ENCODE measurements at places on chromosomes 12 and 14.

- no peak for DNase-seq
Observed at GRCh38 chr12:12915656-12916055, 24.3 kb downstream of the GPRC5A start.

DNA sequence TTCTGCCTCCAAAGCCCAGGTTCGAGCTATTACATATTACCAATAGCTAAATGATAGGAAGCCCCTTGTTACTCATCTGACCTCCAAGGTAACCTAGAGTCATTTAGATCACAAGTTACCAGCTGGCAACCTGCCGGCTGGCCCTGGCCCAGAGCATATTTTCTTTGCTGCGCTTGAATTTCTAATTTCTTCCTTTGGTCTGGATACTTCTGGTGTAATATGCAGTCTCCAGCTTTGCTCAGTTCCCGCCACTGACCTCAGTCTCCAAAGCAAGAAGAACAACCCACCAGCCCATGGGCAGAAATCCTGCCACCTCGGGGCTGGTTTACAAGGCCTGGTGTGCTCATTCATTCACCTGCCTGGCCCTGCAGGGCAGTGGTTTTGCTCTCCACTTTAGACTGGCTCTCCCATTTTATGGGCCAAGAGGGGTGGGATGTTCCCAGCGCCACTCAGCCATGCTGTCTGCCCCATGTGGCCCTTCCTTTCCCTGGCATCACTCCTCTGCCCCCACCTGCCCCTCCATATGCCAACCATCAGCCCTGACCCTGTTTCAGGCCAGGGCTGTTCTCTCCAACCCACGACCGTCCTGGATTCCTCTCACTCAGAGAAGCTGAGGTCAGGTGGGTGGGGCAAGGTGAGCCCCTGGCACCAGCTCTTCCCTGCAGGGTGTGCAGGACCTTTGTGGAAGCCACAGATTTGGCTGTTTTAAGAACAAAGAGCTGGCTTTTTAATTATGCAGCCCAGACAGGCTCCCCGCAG is 76.0 kb downstream of the PRIMA1 start:
- DNase-seq, result no peak

GRCh38 chr14:83874662-83875061 is 1655.3 kb upstream of the FLRT2 start:
- no peak for DNase-seq

DNA sequence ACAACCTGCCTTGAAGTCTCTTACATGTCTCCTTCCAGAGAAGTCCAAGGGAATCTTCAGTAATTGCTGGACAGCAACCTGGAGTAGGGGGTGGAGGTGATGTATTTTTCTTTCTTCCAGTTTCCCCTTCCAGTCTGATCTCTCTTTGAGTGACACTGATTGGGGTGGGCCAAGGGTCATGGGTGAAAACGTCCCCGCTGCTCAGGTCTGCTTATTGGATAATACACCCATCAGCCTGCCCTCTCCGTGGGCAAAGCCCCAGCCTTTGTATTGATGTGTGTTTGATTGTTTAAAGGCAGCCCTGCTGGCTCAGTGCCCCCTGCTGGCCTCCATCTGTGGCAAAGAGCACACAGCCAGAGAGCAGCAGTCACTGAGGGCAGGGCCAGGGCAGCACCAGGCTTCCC is 35.7 kb upstream of the ATP2A2 start:
- DNase-seq, result peak; percentile 43

GRCh38 chr12:72030277-72030676 is 91.6 kb downstream of the TPH2 start:
- DNase-seq, result no peak

DNA sequence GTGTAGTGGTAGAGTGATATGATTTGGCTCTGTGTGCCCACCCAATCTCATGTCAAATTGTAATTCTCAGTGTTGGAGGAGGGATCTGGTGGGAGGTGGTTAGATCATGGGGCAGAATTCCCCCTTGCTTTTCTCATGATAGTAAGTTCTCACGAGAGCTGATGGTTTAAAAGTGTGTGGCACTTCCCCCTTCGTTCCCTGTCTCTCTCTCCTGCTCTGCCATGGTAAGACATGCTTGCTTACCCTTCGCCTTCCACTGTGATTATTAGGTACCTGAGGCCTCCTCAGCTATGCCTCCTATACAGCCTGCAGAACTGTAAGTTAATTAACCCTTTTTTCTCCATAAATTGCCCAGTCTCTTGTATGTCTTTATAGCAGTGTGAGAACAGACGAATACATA is 115.7 kb upstream of the FUT8 start:
- no peak for DNase-seq

GRCh38 chr12:58601529-58601928 is 318.8 kb downstream of the LRIG3 start:
- no peak for DNase-seq

GRCh38 chr12:64170024-64170423 is 52.1 kb downstream of the KICS2 start:
- peak; percentile 40 for DNase-seq

GRCh38 chr12:542395-543113 is 82.8 kb downstream of the B4GALNT3 start:
- DNase-seq, result no peak

- DNase-seq, result no peak
Observed at GRCh38 chr12:663293-663871, at the start of gene NINJ2. TSS of gene NINJ2 (minus strand) at chr12:663445. CDS start at chr12:663360, 85 bp downstream.

Measured in T47D (cell line).